ENCODE measurements at places on chromosomes 3 and 15. TPM values are rescaled to one million over a fixed set of nuclear protein-coding genes. Genes with fewer than 3 reads are reported as not detected.

Gene OR5K2
- total RNA-seq = not detected

Gene RETNLB
- not detected for total RNA-seq

Gene CHST2
- total RNA-seq = 16.5 TPM

DNA sequence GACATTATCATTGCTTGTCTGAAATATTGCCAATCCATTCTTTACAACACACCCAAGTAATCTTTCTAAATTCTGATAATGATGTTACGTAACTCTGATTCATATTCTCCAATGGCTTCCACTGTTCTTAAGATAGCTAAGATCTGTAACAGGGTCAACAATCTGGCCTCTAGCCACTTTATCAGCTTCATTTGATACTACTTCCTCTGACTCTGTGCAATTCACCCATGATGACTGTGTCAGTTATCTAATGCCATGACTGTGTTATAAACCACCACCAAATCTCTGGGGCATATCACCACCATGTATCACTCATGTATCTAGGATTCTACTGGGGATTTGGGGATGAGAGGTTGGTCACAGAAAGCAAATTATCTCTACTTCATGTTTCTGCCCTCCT is 44.0 kb downstream of the CD200 start:
- no peak for DNase-seq

DNA sequence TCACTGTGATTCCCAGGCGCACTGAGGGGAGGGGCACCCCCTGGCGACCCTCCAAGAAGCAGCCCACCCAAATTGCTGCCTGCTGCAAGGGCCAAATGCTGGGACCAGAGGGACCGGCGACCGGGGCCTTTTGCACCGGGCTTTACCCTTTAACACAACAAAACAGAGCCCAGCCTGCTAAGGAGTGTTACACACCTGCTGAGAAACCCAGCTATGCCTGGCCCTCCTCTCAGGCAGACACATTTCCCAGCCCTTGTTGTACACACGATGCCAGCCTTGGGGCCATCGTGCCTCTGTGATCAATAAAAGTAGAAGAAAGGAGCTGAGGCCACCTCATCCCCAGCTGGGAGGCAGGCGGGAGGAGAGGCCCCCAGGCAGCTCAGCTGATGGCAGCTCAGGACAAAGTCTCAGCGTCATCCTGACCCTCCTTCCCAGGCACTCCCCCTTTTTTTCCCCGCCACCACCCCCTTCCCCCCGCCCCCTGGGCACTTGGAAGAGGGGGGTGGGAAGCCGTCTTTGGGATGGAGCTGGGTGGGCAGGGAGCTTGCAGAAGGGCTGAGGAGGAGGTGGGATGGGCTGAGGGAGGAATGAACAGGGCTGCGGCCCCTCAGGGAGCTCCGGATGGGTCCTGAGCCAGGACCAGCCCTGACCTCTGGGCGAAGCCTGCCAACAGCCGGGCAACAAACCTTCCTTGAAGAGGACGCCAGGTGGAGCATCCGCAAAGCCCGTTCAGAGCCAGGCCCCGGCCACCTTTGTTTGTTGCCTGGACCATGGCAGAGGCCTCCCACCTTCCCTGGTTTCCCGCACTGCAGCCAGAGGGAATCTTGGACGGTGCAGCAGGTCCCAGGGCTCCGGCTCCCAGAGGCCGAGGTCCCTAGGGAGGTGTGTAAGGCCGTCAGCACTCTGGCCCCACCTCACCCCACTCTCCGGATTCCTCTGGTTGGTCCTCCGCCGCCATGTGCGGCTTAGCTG is 45.9 kb upstream of the SEC61A1 start:
- DNase-seq = no peak

GRCh38 chr3:58567251-58567515 is 10.0 kb downstream of the FAM107A start:
- DNase-seq = no peak

- no peak for DNase-seq
Observed at GRCh38 chr3:122800706-122801237, 5.9 kb downstream of the SLC49A4 start.

DNA sequence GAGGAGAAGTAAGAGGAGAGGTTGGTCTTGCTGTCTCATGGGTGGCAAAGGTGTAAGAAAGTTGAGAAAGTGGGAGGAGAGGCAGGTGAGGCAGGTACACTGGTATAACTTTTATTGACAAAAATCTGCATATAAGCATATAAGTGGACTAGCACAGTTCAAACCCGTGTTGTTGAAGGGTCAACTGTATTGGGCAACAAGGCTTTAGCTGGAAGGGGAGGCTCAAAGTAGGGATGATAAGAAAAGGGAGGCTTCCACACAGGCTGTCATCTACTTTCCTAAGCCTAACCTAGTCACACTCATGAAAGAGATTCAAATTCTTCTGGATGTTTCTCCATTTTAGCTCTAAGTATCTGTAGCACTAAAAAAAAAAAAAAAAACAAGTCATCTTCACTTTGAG is 188.1 kb upstream of the SEMA6D start:
- DNase-seq = no peak

- no peak for DNase-seq
Observed at GRCh38 chr15:41971895-41972252, 483 bp downstream of the EHD4 start.

GRCh38 chr15:96064351-96064756 is 266.1 kb upstream of the NR2F2 start:
- no peak for DNase-seq

- peak; percentile 88 for DNase-seq
Observed at GRCh38 chr15:41828807-41829141, 882 bp downstream of the JMJD7 start.

- DNase-seq = no peak
Observed at GRCh38 chr15:70024521-70024920, 73.2 kb downstream of the TLE3 start.

- DNase-seq = no peak
Observed at GRCh38 chr3:125591116-125591760, 4.1 kb downstream of the OSBPL11 start.

DNA sequence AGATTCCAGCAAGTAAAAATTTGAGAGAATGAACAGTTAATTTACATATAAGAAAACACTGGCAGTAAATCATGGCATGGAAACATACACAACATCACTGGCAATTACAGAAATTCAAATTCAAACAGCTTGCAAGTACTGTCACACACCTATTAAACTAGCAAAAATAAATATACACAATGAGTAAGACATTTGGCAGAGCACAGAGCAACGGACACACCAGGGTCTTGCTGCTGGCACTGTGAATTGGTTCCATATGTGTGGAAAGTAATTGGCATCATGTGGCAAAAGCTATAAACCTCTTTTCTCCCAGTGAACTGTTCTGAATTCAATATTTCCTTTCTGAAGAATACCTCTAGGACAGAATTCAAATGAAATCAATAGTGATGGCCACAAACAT is 78.3 kb downstream of the LRRK1 start:
- no peak for DNase-seq

GRCh38 chr3:31377045-31377642 is 155.6 kb upstream of the STT3B start:
- DNase-seq = peak; percentile 67

DNA sequence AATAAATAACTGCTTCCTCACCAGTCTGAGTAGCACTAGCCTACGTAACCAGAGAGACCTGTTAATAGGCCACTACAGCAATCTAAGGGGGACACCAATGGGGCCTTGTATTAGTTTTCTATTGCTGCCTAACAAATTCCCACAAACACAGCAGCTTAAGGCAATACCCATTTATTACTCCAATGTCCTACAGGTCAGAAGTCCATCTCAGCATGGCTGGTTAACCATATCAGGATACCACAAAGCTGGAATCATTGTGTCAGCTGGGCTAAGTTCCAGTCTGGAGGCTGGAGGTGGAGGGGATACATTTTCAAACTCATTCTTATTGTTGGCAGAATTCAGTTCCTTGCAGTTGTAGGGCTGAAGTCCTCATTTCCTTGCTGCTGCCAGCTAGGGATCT is 331.9 kb downstream of the ULK4 start:
- no peak for DNase-seq

DNA sequence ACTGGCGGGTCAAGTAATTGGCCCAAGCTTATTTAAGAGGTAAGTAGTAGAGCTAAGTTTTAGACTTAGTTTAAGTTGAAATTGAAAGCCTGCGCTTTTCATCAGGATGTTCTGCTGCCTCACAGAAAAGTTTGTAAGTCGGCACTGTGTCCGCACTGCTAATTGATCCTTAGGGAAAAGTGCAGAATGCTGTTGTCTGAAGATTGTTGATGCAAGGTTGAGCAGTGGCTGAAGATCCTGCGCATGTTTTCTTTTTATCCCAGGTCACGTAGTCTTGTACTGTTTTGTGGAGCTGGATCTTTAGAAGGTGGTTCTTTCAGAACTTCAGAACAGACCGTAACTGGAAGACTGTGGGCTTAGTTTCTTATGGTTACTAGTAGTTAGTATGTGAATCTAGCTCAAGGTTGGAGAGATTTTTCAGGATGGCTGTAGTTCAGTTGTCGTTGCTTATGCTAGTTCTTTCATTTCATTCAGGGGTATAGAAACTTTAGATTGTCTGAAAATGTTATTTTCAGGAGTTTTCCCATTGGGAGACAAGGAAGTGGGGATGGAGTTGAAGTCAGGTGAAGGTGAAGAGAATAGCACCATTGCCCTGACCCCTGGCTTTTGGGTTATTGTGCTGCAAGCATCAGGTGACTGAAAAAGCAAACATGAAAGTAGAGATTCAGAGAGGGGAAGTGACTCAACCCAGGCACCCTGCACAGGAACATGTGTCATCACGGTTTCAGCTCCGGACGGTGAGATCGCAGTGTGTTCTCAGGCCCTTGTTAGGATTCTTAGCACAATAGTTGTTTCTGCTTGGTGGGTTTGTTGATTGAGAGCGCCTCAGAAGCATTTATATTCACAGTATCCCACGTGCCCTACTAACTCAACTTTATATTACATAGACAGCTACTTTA is 32.8 kb downstream of the AKAP13 start:
- DNase-seq = peak; percentile 94

- no peak for DNase-seq
Observed at GRCh38 chr3:67522081-67522480, 132.3 kb downstream of the SUCLG2 start.

Measured in osteoblast (primary cell).